ENCODE measurements at places on chromosomes 4 and X.
A peak's percentile ranks its signal among the peaks of the same experiment; 100 is the strongest.

- DNase-seq: peak; percentile 91
Measured at GRCh38 chrX:103063918-103064434, at the start of gene BEX1. BEX1 (minus strand) TSS chrX:103064171; CDS start chrX:103063274, 897 bp downstream.

GRCh38 chr4:1477045-1477840, 71.0 kb upstream of the NKX1-1 start:
- no peak for DNase-seq

DNA sequence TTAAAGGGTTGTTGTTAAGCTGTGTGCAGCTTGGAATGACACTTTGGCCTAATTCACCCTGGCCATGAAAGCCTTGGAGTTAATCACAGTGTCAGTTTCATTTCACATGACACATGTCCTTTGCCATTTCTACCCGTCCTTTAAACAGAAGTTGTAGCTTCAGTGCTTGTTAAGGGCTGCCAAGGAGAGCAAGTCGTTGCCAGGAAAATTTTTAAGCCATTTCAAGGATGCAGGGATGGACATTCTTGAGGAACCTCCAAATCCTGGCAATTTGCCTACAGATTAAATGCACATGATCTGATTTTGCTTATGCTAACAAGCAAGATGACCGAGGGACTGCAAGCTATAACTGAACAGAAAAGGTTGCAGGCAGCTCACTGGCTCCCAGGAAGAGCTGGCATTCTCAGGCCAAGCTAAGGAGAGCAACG, 40.5 kb downstream of the SETD7 start:
- no peak for DNase-seq

- DNase-seq: no peak
Measured at GRCh38 chrX:57595381-57595811, 3.6 kb downstream of the ZXDB start.

GRCh38 chr4:41750121-41750625, 1.6 kb upstream of the PHOX2B start:
- no peak for DNase-seq

DNA sequence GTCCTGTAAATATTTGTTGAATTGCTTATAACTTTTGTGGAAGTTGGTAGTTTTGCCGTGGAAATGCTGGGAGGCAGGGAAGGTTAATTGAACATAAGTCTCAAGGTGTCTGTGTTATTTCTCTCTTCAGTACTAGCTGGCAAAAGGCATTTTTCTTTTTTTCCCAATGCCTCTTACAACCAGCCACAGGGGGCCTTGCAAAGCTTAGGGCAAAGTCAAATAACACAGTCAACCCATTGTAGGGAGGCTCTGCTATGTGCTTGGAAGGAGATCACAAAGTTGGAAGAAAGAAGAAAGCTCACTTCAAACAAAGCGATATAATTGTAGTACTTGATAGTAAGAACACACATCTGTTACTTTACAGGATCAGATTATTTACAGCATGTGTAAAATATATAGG, 802.6 kb downstream of the PDHA2 start:
- DNase-seq: no peak

DNA sequence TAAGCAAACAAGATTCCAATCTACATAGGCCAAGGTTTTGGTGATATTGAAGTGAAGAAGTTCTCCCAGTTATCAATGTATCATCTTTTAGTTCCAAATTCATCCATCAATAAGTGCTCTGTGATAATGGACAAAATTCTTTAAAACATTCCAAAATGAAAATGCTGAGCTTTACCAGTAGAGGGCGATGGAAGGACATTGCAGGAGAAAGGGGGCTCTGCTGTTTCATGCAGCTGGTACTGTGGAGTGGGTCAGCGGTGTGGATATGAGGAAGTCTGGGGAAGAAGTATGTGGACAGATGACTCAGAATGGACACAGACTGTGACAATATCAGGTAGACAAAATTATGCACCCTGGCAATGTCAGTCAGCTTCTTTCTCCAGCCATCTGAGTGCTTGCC, 46.6 kb upstream of the HS6ST2 start:
- no peak for DNase-seq

DNA sequence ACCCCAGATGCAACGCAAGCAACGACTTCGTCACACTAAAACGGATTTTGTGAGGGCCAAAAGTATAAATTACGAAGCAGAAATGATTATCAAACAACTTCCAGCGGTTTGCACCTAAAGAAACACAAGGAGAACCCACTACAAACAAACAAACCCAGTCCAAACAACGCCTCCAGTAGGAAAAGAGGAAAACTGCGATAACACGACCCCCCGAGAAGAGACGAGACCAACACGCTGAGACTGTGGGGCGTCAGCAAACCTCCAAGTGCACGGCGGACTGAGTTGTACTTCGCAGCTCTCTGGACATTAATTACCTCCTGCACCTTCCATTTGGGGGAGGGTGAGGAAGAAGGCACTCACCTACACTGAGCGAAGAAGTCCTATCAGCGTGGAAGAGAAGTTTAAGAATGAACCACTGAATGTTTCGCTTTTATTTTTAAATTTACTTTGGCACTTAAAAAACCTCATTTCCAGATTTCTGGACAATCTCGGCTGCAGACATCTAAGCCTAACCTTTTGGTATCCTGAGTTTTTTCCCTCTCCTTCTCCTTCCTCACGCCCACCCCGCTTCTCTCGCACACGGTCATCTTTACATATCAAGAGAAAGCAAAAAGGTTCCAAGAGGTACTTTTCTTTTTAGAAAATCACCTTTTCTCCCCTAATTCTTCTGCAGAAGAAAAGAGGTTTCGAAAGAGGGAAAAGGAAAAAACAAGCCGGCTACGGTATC, at the start of gene MAB21L2:
MAB21L2 (plus strand) TSS at position 6 of the 727 bp plus-strand sequence. CDS start 879 bp downstream, outside the sequence.
- no peak for DNase-seq

- peak; percentile 81 for DNase-seq
Measured at GRCh38 chrX:108439426-108439942, at the start of gene COL4A5. COL4A5 (plus strand) TSS chrX:108439838; CDS start chrX:108440126, 288 bp downstream.

Data from COR-L47 (cell line).